ENCODE measurements at places on chromosomes 11 and 22.

- no peak for DNase-seq
Measured at GRCh38 chr22:31623592-31624304, 38.3 kb downstream of the PISD start.

DNA sequence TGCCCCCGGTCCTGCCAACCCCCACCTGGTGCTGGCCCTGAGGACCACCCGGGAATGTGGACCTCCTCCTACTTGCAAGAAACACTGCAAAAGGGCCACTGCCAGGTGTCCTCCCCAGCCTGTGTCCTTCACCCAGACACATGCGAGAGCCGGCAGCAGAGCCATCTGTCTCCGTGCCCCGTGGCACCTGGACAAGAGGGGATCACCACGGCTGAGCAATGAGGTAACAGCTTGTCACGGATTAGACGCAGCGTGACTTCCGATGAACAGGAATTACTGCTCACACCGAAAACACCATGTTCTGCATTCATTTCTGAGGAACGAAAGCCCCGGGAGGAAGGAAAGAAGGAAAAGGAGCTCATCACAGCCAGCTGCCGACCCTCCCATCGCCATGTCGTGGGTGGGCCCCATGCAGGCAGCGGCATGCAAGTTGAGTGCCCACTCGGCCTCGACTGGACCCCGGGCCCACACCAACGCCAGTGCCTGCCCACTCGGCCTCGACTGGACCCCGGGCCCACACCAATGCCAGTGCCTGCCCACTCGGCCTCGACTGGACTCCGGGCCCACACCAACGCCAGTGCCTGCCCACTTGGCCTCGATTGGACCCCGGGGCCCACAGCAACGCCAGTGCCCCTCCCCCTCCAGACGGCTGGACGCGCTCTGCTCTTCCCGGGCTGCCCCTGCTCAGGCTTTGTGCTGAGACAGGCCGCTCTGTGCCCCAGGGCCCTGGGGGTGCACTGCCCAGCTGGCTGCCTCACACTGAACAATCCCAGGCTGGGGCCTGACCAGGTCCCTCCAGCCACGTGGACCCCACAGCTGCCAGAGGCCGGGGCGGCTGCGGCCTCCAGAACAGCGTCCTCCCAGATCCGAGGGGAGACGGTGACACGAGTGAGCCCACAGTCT is 22.0 kb downstream of the CHID1 start:
- no peak for DNase-seq

DNA sequence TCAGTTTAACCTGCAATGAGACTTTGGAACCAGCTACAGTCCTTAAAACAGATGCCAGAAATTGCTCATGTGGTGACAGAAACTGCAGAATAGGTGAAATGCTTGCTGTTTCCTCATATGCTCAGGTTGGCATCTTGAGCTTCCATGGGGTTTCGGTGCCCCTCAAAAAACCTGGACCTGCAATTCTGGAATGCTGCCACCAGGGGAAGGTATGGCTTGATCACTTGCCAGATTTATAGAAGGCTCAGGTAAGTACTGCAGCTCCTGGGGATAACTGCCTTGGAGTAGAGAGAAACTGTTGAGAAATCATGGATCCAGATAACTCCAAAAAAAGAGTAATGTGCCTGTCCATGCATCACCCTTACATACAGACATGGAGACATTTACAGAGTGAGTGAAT is 113.0 kb downstream of the CTTN start:
- DNase-seq: no peak

DNA sequence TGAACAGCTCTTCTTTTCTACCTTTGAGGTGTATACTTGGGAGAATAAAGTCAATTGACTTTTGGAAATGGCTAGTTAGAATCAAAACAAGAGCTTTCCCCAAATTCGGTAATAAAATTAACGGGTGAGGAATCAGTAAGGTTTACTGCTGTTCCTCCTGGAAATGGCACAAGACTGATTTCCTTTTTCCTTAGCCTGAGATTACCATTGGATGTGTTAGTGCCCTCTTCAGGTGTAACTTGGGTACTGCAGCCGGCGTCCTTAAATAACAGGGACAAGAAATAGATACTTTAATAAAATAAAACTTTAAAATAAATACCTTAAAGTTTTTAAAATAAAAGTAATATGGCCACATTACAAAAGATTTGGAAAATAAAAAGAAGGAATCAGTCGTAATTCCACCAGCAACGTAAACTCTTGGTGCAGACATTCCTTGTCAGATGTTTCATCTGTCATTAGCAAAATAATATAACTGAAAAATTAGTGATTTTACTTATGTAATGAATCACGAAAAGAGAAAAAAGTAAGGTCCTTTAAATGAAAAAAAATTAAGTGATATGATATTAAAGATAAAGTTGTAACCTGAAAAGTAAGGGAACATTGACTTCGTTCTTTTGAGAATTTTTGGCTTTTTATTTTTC is 29.7 kb downstream of the ZFTA start:
- DNase-seq: peak; percentile 76

DNA sequence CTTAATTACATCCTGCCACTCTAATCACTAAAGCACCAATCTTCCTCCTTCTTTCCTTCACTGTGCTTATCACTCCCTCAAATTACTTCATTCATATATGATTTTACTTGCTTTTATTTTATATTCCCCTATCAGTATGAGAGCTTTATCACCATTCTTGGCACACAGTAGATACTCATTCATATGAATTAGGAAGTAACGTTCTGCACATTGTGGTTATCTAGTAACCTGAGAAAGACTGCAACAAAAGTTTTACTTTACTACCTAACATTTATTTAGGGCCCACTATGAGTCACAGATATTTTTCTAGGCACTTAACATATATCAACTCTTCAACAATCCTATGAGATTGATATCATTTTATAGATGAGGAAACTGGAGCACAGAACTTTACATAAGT is 1559.9 kb upstream of the TENM4 start:
- no peak for DNase-seq

GRCh38 chr11:116865696-116866095 is 28.3 kb upstream of the APOA1 start:
- no peak for DNase-seq

DNA sequence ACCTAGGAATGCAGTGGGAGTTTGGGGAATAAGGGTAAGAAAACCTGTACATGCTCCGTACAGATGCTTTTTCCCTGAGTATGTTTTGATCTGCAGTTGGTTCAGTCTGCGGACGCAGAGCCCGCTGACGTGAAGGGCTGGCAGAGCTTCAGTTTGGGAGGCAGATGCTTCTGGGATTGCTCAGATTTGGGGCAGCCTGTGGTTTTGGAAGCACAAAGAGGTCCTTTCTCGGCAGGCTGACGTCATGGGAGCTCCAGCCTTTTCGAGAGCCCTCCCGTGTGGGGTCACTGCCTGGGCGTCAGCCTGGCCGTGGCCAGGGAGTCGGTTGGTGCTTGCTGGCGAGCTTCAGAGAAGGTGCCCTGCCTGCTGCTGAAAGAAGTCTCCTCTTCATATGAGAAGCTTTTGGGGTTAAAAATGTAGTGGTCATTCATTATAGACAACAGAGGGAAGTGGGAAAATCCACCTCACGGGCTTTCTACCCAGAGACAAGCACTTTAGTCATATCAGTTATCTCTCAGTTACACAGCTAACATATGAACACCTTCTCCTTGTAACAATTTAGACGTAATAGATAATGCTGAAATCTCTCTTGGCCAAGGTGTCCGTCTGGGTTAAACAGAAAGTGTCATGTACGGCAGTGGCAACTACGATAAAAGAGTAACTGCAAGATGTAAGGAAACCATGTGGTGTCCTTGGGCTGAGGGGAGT is 26.8 kb downstream of the TPCN2 start:
- DNase-seq: peak; percentile 92

DNA sequence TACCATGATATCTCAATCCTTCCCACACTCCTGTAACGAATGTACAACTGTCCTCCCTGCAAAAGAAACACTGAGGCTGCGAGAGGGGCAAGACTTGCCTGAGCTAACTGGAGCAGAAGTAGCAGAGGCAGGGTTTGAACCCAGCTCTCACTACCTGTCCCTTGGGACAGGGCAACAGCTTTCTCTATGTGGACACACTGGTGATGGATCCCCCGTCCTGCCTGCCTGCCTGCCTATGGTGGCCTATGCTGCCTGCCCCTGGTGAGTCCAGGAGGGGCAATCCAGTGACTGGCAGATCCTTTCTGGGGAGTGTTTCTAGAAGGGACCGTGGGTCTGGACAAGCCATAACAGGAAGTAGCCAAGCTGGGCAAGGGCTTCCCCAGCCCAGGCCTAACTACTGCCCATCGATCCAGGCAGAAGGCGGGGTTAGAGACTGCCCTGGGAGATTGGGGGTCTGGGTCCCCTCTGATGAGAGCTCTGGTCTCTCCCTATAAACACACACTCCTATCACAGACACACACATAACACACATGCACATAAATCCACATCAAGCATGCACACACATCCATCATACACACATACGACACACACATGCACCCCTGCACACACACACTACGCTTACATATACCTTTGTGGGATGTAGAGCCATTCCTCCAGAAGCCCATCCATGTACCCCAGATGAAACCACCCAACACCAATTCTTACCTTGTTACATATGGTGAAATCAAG is 1.1 kb upstream of the EMID1 start:
- no peak for DNase-seq
